A549 treated with CpdA at 1 μM for 4 hours (cell line): ENCODE measurements at places on chromosomes 6 and 20. TPM values are rescaled to one million over a fixed set of nuclear protein-coding genes. Genes with fewer than 3 reads are reported as not detected.

Gene CALHM5
- total RNA-seq = 0.05 to 0.08 TPM (median 0.06 TPM) in 5 replicates

Gene SSTR4
- total RNA-seq = not detected in 5 replicates

Gene GABRR1
- total RNA-seq = not detected in 5 replicates

Gene VPS52
- 14.6 to 18.9 TPM (median 17.0 TPM) in 5 replicates for total RNA-seq

Gene SLC22A7
- not detected in 5 replicates for total RNA-seq

Gene TPX2
- 100 to 117 TPM (median 107 TPM) in 5 replicates for total RNA-seq

Gene DNAAF9
- 3.7 to 5.6 TPM (median 4.7 TPM) in 5 replicates for total RNA-seq

Gene ATP6V1G2
- total RNA-seq = 0.57 to 0.77 TPM (median 0.63 TPM) in 5 replicates

Gene STMND1
- not detected in 5 replicates for total RNA-seq

Gene TCF15
- not detected in 5 replicates for total RNA-seq

Gene GLYATL3
- not detected in 5 replicates for total RNA-seq

Gene KIF25
- 0.07 to 0.15 TPM in 2 of 5 replicates, not detected in the others for total RNA-seq

Gene BPIFB2
- not detected in 5 replicates for total RNA-seq

Gene PRSS35
- 0.03 to 0.14 TPM (median 0.06 TPM) in 4 of 5 replicates, not detected in the other for total RNA-seq

Gene ZBTB12
- total RNA-seq = 3.2 to 5.4 TPM (median 4.8 TPM) in 5 replicates

Gene OR2J3
- total RNA-seq = not detected in 5 replicates

Gene SOX18
- 0.58 to 2.3 TPM (median 2.2 TPM) in 5 replicates for total RNA-seq

Gene THEMIS
- total RNA-seq = not detected in 5 replicates
